NCI-H1417 (cell line): ENCODE measurements at places on chromosomes 7 and 10.
A peak's percentile ranks its signal among the peaks of the same experiment; 100 is the strongest.

DNA sequence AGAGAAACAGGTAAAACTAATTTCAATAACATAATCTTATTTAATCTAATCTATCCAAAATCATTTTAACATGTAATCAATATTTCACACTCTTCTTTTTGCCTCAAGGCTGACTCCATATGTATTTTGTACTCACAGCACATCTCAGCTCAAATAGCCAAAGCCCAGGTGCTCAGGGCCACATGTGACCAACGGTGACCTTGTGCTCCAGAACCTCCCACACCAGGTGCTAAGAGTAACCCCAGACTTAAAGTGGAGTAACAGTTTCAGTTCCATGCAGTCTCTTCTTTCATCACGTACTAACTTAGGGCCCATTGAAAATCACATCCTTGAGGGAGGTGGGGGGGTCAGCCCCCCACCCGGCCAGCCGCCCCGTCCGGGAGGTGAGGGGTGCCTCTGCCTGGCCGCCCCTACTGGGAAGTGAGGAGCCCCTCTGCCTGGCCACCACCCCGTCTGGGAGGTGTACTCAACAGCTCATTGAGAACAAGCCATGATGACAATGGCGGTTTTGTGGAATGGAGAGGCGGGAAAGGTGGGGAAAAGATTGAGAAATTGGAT, 47.3 kb downstream of the NCAPG2 start:
- peak; percentile 15 for DNase-seq

- no peak for DNase-seq
Observed at GRCh38 chr7:116552602-116553001, 27.8 kb downstream of the CAV1 start.

DNA sequence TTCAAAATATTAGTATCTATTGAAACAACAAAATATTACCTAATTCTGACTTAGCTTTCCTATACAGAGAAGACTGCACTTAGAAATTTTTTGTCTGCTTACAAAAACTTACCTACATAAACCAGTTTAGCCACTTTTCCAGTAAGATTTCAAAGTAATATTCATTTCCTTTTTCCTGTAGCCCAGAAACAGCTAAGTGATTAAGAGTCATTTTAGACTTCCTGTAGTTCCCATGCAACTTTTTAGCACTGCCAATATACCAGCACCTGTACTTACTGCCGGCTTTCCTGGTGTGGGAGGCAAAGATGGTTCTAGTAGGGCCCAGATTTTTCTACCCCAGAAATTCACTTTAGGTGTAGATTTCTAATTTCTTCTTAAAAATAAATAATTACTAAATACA, 21.8 kb downstream of the NT5C2 start:
- DNase-seq, result no peak

GRCh38 chr7:54769203-54769602, 10.2 kb upstream of the SEC61G start:
- DNase-seq, result no peak

GRCh38 chr7:42222891-42223290, 14.1 kb downstream of the GLI3 start:
- no peak for DNase-seq

DNA sequence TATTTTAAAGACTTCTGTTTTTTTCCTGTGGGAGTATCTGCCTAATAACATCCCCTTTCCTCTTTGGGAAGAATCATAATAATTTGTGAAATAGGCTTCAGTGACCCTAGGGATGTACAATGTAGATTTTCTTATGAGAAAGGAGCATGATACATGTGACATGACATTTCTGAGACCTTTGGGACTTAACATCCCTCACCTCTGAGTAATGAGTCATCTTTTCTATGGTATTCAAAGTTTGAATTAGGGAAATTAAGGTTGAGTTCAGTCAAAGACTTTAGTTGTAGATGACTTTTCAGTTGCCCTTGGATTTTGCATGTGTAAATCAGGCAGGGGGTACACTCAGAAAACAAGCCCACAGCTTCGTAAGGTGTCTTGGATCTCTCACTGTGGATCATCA, 14.3 kb downstream of the GRK5 start:
- DNase-seq, result no peak
